ENCODE measurements at places on chromosomes 4 and X.
A peak's percentile ranks its signal among the peaks of the same experiment; 100 is the strongest.

- no peak for DNase-seq
Measured at GRCh38 chr4:45778514-45778913, 345.3 kb downstream of the GABRG1 start.

DNA sequence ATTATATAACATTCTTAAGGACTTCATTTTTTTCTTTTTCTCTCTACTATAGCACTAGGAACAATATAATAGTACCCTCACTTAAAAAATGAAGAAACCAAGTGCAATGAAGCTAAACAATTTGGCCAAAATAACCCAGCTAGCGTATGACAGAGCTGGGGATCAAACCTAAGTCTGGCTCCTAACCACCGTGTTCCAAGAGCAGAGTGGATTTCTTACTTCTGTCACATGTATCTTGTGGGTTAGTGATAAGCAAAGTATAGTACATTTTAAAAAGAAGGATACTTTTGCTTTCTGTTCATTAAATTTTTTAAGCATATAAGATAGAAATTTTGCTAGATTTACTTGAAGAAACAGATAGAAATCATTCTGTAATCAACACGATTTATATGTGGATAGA lies 11.5 kb downstream of the LIMCH1 start:
- DNase-seq = no peak

DNA sequence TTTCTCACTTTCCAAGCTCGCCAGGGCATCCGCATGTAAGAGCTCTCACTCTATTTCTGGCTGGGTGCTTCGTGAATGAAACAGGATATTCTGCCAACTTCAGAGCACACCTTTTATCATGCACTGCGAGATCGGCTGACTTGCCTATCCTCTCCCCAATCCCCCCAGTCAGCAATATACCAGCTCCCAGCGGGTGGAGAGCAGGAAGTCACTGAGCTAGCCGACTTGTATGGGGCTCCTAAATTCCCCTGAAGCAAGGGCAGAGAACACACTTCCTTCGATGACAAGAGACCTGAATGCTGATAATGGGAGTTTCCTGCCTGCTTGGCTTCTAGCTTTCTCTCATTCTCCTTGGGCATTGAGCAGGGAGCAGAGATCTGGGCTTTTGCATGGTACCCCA lies 33.8 kb upstream of the MAMLD1 start:
- no peak for DNase-seq

DNA sequence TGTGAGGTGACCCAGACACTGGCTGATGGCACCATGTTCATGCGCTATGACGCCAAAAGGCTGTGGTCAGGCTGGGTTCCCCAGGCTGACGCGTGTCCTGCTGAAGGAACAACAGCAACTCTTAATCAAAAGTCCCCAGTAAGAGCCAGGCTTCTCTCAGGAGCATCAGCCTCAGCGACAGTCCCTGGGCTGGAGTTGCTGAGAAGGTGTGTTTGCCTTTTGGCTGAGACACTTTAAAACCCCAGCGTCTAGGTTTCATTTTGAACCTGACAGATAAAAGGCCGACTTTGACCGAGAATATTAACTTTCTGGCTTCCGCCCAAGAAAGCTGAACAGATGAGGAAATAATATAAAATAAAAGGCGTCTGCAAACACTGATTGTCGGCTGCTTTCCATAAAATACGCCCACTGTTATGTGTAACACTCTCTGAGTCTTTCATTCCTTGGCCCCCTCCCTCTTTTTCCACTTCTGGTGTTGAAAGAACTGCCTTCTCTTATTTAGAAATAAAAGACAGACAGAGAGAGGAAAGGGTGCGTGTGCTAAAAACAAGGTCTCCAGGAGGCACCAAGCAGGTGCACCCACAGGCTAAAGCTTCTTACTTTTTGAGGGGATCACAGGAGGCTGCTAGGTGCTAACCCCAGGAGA lies 373.6 kb downstream of the MID1IP1 start:
- DNase-seq = peak; percentile 24

- DNase-seq = no peak
Measured at GRCh38 chr4:32662803-32663202, 1942.6 kb downstream of the PCDH7 start.

- no peak for DNase-seq
Measured at GRCh38 chr4:58849026-58849425, 1738.8 kb upstream of the IGFBP7 start.

DNA sequence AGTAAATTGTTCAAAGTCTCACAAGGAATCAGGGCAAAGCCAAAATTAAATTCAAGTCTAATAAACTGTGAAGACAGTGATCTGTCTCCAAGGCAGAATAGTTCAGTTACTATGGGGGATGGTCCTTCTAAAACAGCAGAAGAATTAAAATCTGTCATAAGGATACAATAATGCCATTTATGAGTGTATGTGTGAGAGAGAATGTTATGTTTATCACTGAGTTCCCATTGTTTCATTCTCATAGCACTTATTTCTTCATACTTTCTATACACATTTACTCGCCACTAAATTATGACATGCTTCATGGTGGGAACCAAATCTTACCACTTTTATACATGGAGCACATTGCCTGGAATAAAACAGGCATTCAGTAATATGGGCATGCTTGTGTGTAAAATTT lies 102.5 kb downstream of the AMMECR1 start:
- no peak for DNase-seq

- DNase-seq = no peak
Measured at GRCh38 chrX:120274958-120275357, 24.3 kb downstream of the ZBTB33 start.

DNA sequence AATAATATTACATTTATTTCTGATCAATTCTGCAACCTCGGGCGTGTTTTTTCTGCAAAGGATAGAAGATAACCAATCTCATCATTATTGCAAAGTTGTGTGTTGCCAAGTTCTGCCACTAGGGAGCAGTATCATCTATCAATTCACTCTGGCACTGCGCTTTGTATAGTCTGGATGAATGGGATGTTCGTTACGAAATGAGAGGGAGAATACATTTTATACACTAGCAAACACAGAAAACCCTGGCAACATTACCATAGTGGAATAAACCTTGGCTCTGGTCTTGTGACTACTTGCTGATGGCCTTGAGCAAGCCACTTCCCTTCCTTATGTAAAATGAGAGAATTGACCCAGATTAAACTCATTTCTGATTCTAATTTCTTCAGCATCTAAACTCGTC lies 97.5 kb upstream of the ZNF518B start:
- peak; percentile 19 for DNase-seq

- no peak for DNase-seq
Measured at GRCh38 chr4:7127576-7127975, 59.7 kb upstream of the GRPEL1 start.

DNA sequence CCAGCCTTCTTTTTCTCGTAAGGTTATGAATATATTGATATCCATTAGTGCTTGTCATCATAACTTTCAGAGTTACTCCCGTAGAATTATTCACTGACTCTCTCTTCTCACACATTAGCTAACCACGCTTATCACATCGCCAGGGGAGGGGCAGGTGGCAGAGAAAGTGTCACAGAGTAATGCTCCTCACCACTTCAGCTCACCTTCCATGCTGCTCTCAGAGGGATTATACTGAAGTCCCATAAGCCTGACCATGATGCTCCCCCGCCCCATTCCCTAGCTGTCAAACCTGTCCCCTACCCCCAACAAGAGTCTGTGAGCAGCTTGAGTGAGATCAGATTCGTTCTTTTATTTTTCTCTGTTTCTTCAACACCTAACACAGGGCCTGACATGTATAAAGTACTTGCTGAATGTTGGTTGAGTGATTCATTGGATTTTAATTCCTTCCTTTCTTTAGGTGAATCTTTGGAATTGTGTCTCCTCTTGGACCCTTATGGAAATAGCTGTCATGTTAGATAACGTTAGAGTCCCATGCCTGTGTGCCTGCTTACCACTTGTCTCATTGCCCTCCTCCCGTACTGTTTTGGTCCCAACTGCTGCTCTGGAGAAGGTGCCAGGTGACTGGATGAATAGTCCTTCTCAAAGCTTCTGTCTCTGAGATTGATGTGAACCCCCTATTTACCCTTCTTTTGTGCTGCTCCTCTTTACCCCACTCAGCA lies 55.1 kb downstream of the RS1 start:
- DNase-seq = no peak

DNA sequence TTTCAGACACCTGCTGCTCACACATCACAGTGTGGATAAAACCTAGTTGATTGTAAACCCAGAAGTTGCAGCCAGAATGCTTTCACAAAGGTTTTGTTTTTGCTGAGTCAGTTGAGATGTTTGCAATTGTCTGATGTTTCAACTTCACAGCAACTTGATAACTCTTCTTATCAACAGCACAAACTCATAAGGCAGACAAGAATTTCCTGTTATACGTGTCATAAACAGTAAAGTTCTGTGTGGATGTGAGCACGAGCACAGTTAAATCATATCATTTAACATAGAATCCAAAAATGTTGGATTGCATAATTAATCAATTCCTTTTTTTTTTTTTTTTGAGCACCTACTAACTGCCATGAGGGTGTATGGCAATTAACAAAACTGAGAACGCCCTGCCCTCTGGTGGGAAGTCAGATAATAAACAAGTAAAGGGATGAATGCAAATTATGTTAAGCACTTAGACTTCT lies 512.2 kb downstream of the PDHA2 start:
- no peak for DNase-seq

GRCh38 chr4:5067908-5068307 lies 16.6 kb downstream of the STK32B start:
- DNase-seq = no peak

DNA sequence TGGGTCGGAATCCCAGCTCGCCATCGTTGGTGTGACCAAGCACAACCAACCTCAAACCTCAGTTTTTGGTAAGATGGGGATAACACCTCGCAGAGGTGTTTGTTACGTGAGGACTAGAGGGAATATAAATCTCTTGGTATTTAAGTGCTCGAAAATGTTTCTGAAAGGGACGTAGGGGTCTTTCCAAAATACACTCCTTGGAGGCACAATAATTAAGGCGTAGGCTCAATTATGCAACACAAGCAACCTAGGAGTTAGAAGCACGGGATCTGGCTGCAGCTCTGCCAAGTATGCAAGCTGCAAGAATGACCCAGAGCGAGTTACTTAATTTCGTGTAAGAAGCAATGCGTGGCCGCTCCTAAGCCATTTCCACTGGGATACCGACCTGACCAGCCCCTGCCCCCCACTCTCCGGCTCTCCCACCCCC lies 552 bp downstream of the ADH5 start:
- no peak for DNase-seq

DNA sequence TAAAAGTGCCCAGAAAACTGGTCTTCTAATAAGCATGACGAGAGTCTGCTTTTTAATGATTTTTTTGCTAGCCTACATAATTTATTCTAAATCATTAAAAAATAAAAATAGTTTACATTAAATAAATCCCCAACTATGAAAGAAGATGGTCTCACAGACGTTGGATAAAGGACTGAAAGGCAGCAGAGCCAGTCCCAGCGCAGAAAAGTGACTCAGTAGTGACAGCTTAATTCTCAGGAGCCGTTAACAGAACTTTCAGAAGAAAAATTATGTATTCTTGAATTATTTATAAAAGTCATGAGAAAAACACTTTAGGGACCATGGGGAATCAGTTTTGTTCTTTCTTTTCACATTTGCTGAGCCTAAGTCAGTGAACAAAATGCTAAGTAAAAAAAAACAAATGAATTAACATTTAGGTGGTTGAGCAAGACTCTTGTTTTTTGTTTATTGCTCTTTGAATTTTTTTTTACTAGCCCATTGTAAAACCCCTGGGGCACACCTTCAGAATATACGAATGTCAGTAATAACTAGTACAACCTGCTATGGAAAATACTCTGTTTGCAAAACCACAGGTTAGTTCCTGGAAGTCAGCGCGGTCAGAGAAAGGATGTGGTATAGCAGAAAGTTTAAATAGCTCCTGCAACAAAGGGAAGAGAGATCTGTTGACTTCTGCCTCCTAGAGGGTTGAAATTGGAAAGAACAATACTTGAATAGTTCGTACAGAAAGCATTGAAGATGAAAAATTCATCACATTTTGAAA lies 50.4 kb upstream of the CCDC160 start:
- DNase-seq = no peak

- no peak for DNase-seq
Measured at GRCh38 chrX:152861116-152861515, 30.3 kb downstream of the NSDHL start.

DNA sequence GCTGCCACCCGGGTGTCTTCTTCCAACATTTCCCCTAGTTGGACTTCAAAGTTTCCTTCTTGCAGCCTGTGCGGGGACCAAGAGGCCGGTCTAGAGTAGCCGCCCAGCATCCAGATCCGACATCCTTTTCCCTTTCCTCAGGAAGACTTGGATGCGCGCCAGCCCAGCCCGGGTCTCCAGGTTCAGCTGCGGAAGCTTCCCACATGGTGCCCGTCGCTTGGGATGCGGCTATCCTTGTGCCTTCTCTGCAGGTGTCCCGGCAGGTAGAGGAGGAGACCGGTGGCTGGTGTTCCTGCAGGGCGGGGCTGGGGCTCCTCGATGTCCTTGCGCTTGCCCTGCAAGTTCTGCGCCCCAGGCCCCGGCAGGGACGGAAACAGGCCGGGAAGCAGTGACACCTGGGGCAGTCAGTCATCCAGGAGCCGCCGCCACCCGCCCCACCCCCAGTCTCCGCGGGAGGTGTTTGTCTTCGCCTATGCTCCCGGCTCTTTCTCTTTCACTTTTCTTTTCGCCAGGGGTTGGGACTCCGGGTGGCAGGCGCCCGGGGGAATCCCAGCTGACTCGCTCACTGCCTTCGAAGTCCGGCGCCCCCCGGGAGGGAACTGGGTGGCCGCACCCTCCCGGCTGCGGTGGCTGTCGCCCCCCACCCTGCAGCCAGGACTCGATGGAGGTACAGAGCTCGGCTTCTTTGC lies at the start of gene IL15:
IL15 (plus strand) TSS at position 502 of the 689 bp plus-strand sequence. CDS start 82,882 bp downstream, outside the sequence.
- peak; percentile 55 for DNase-seq

GRCh38 chr4:29708473-29708872 lies 1011.7 kb upstream of the PCDH7 start:
- DNase-seq = no peak

DNA sequence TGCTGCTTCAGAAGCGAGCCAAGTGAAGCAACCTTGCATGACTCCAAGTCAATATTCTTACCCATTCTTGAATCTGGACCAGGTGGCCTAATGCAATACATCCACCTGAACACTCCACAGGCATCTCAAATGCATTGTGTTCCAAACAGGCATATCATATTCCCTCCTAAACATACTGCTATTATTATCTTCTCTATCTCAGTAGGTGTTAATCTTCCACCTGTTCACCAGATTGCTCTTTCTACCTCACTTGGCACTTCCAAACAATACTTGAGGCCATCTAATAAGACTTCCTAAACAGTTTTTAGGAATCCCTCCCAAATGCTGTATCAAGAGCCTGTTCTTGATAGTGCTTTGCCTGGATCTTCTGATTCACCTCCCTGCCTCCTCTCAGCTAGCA lies 90.7 kb downstream of the GPRIN3 start:
- no peak for DNase-seq

- DNase-seq = no peak
Measured at GRCh38 chrX:9866633-9867032, 80.4 kb downstream of the SHROOM2 start.

DNA sequence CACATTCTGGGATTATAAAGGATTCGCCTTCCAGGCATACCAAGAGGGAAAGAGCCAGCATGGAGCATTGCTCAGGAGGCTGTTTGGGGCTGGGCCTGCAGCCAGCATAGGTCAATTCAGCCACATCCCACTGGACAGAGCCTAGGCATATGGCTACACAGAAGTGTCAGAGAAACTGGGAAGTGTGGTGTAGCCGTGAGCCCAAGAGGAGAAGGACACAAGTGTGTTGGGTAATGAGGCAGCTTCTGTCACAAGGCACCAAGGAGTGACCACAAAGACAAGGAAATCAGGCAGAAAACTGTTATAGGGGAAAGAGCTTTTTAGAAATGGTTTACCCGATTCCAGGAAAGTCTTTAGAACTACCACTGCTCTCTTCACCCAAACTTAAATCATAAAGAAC lies 178.6 kb upstream of the TBL1X start:
- DNase-seq = no peak
